ENCODE measurements at places on chromosomes 1 and 21.

DNA sequence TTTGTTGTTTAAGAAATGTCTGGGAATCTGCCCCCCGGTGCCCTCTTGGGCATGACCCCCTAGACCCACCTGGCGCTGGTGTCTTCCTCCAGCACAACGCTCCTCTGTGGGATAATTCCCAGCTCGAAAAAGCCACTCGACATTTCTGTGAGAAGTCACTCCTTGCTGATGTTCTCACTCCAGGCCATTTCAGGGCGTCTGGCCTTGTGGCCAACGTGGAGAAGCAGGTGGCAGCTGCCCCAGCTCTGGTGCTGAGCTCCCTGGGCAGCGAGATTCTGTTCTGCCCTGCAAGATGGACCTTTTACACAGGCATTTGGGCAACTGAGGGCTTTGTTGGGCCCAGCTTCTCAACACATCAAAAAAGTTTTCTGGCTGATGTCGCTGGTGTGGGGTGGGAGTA lies 147.7 kb upstream of the WNT4 start:
- no peak for DNase-seq

DNA sequence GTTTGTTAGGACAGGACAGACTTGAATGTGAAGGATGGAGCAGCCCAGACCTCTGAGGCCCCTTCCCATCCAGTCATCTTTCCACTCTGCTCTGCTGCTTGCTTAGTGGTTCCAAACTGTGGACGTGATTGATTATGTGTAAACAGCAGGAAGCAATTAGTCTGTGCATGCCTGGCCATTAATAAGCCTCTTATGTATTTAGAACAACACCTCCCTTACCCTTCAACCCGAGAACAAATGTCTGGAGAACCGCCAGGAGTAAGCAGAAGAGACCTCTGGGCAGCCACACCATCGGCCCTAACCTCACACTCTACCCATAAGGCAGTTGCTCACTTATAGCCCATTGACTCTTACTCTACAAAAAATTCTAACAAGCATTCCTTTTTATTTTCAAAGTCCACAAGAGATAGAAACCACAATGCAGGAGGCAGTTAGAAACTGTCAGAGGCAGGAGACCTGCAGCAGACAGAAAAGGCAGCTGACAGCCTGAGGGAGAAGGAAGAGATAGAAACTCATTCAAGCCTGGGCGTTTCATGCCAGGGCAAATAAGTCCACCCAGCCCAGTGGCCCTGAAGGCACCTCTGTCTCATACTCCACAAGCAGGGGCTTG lies 5.8 kb upstream of the EPHA8 start:
- no peak for DNase-seq

- no peak for DNase-seq
Measured at GRCh38 chr1:69459244-69459643, 108.5 kb upstream of the LRRC7 start.

- no peak for DNase-seq
Measured at GRCh38 chr1:226104671-226105121, 42.2 kb downstream of the H3-3A start.

GRCh38 chr1:75470448-75470847 lies 140.5 kb downstream of the SLC44A5 start:
- no peak for DNase-seq

- DNase-seq, result no peak
Measured at GRCh38 chr1:202649553-202650392, 60.5 kb downstream of the SYT2 start.

DNA sequence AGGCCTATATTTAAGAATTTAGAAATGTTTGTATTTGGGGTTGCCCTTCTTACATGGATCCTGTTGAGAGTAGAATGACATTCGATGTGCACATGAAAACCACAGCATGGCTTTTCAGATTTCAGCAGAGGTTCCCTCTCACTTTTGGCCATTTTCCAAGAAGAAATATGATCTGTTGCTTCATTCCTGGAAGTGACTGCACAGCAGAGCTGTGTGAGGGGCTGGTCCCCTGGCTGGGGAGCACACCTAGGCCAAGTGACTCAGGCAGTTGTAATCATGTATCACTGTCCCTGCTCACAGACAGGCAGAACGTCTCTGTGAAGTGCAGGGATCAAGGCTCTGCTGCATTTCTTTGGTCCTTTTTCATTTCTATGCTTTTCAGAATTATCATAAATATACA lies 32.3 kb downstream of the AGT start:
- DNase-seq, result no peak

GRCh38 chr1:116226017-116226416 lies 114.8 kb downstream of the MAB21L3 start:
- no peak for DNase-seq

DNA sequence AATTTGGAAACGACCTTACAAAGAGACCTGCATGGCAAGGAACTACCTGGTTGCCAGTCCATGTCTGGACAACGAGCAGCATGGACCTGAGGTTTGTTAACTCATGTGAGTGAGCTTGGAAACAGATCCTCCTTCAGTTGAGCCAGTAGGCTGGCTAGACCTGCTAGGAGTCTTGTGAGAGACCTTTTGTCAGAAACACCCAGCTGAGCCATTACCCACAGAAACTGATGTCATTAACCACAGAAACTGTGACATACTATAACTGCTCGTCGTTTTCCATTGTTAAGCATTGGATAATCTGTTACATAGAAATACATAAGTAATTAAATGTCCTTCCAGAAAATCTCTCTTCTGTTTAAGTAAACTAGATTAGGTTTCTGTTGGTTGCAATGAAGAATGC lies 211.1 kb upstream of the C21orf91 start:
- DNase-seq, result no peak

DNA sequence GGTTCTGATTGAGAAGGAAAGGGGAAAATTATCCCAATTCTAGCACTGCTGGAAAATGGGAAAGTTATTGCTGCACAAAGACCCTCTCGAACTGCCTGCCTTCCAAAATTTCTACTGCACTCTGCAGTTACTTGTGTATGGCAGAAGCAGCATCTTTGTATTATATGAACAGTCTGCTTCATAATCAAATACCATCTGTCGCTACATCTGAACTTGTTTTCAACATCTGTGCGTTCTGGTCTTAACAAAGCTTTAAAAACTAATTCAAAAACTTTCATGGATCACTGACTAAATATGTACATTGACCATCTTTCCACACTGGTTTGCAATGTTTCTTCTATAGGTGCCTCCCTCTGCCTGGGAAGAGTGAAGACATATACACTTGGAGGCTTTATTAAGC lies 79.2 kb downstream of the PROX1 start:
- DNase-seq, result no peak

DNA sequence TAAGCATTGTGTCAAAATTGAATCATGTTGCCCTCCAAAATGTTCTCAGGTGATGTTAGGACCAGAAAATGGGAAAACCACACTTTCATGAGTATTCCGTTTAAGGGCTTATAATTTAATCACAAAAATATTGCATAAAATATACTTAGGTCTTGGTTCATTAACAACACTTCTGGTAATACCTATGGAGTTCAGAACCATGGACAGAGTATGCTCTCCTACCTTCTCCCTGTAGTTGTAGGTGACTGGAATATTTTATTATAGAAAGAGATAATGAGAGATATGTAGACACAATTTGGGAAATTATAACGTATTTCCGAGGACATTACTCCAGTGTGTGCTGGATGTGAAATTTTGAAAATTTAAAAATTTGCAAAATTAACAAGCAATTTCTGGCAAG lies 232.5 kb downstream of the NCAM2 start:
- DNase-seq, result no peak

- no peak for DNase-seq
Measured at GRCh38 chr1:165824269-165824643, 3.2 kb upstream of the UCK2 start.

DNA sequence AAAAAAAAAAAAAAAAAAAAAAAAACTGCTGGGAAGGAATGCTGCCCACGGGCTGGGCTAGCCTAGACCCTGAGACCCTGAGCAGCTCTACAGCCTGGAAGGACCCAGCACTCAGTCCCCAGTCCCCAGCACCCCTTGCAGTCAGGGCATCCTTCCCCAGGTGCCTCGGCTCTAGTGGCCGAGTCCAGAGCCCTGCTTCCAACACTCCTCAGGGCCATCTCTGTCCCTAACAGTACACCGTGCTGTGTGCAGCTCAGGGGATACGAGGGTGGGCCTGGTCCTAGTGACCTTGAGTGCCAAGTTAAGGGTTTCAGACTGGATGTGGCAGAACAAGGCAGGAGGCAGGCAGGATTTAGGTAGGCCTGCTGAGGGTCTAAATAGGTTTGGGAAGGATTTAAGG lies 50.2 kb upstream of the LRP8 start:
- no peak for DNase-seq
